SIG-M5 (cell line): ENCODE measurements at places on chromosomes 12 and 14.

- DNase-seq: no peak
Measured at GRCh38 chr12:114709112-114709511, 25.1 kb upstream of the TBX3 start.

DNA sequence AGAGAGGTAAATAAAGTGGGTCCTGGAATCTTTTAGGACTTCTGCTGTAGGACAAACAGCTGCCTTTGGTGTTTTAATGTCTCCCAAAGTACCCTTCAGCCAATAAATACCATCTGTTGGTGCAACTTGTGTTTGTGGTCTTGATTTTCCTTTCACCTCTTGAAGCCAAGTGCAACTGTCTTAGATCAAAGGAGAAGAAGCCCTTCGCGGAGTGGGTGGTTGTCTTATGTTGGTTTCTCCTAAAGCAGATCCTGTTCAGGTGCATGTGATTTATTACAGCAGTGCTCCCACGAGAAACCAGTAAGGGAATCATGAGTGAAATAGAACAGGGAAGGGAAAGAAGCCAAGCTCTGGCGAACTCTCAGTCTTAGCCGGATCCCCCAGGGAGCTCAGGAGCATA lies 27.7 kb downstream of the HRK start:
- no peak for DNase-seq

GRCh38 chr12:116551952-116552772 lies 7.0 kb upstream of the MAP1LC3B2 start:
- DNase-seq: no peak

DNA sequence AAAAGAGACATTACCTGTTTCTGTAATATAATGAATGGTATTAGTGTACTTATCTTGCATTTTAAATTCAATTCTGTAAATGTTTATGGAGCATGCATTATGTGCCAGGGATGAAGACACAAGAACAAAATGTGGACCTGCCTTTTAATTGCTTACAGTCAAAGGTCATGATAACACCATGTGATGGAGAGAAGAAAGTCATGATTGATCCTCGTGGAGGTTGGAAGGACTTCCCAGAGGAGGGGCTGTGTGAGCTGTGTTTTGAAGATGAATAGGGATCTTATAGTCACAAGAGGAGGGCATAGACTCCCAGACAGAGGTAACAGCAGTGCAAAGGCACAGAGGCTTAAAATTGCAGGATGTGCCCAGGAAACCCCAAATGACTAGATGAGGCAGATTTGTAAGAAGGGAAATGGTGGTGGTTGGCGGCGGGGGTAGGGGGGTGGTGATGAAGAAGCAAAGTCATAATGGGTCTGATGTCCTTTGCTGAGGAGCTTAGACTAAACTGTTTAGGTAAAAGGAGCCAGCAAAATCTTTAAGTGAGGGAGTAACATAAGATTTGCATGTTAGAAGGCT lies 151.5 kb downstream of the PRKCH start:
- DNase-seq: no peak

GRCh38 chr14:75854111-75854799 lies 127.5 kb downstream of the TGFB3 start:
- DNase-seq: no peak

- DNase-seq: no peak
Measured at GRCh38 chr14:81067156-81067555, 111.7 kb downstream of the TSHR start.

DNA sequence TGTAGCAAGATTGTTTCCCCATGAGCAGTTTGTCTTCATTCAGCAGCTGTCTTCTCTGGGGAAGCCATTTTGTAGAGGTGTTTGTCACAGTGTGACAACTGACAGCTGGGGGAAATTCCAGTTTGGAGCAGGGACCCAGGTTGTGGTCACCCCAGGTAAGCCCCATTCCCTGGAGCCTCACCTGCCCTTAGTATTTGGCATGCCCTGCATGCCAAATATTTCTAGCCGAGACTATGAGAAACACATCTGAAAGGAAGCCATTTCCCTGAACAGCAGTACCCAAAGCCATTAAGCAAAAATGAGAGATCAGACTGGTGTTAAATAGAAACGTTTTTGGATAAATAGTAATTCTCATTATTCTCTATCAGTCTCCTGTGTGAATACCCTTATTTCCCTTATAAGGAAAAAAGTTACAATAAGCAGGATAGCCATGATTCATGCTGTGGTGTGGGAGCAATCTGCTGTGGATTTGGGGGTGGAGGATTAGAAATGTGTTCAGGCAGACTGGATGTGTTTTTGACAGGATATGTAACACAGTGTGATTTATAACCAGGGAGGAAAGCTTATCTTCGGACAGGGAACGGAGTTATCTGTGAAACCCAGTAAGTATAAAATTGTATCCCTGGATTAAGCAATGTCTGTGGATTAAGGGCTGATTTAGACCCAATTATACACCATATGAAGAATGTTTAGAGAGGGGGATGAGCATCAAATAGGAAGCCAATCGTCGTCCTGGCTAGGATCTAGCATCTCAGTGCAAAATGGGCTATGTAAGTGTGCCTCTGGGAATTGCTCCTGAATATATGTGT lies 68.9 kb downstream of the DAD1 start:
- DNase-seq: no peak

GRCh38 chr12:69214169-69214568 lies 25.2 kb upstream of the CPSF6 start:
- no peak for DNase-seq

- no peak for DNase-seq
Measured at GRCh38 chr12:44331269-44331668, 495.4 kb downstream of the TMEM117 start.

DNA sequence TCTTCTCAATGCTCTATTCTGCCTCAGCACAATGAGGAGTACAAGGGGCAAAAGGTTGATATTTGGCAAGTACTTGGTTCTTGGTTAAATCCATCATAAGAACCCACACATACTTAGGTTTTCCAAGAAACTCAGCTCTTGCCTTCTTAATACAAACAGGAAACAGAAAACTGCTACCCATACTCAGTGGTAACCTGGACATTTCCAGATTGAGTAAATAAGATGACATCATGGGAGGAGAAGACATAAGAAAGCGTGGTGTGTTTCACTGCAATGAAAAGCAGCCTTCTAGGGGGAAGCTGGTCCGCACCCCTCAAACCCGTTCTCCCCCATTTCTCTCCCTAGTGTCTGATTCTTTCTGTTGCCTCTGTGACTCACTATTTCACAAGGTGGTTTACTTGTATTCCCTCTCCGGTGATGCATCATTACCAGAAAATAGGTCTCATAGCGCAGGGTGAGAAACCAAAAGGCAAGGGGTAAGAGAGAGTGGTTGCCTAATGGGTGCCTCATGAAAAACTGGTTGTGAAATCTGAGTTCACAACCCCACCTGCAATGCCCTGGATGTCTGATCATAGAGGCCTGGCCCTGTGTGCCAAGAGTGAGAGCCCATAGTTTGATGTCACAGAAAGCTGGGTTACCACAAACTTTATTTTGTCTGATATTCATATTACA lies 326.5 kb upstream of the TBX3 start:
- DNase-seq: no peak

DNA sequence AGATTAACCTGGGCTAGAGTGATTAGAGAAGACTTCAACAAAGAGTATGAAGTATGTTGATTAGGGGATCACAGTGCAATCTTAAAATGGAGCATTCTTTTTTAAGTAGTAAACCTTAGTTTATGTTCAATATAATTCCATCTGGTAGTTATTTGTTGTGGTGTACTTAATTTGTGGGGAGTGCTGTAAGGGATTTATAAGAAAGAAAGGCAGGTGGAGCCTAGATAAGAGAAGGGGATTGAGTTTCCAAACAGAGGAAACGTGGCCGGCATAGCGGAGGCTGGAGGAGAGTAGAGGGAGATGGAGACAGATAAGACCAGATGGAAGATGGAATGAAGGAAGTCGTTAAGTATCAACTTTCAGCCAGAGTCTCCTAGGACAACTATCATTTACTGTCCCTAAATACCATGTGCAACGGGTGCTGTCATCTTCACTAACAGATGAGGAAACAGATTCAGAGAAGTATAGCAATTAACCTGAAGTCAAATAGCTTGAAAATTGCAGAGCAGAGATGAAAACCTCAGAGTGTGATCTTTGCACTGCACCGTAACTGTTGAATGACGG lies 38.1 kb downstream of the GOLGA5 start:
- no peak for DNase-seq

GRCh38 chr12:70852416-70853150 lies 68.0 kb downstream of the PTPRR start:
- DNase-seq: no peak

- DNase-seq: no peak
Measured at GRCh38 chr14:29240066-29240465, 473.5 kb downstream of the FOXG1 start.

GRCh38 chr12:4287325-4288211 lies 14.0 kb downstream of the CCND2 start:
- DNase-seq: no peak

DNA sequence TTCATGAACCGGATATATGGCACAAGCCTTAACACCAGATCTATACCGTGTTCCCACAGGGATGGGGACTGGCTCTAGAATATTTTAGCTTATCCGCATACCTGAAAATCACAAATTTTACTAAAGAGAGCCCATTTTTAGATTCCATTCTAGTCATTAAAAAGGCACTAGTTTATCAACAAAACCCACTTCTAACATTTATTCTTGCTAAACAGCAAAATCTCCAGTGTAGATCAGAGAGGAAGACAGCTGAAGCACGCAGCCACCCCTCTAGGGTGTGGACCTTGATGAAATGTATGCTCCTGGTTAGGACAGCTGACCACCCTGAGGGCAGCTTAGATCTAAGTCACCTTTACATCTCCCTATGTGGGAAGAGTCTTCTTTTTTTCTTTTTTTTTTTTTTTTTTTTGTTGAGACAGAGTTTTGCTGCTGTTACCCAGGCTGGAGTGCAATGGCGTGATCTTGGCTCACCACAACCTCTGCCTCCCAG lies 62.4 kb downstream of the EID3 start:
- DNase-seq: no peak

DNA sequence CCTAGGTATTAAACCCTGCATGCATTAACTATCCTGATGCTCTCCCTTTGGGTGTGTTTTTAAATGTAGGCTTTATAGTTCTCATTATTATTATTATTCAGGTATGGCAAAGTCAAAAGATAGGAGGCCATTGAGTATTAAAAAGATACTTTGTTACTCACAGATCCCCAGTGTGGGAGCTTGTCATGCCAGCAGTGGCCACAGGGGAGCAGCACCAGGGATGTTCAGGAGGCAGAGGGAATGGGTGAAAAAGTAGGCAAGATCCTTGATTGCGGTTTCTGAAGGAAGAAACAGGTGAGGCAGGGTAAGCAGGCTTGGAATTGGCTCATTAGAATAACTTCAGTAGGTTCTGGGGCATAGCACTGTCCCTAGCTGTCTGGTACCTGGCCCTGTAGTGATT lies 382.2 kb downstream of the MED13L start:
- DNase-seq: no peak

DNA sequence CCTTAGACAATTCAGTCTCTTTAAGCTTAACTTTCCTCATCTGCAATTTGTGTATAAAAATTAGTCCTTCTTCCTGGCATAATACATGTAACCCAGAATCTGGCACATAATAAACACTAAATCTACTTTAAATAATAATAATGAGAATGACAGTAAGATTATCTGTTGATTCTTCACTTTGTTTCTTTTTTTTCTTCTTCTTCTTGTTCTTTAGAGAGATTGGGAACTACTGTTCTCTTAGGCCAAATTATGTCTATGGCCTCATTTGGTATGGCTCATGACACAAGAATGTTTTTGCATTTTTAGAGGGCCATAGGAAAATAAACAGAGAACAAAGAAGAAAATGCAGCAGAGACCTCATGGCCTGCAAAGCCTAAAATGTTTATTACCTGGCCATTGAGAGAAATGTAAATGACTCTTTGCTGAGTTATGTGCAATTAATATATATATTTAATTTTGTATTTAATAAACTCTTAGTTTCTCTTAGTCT lies 275.8 kb downstream of the SLC6A15 start:
- DNase-seq: no peak

GRCh38 chr12:92612611-92613010 lies 90.2 kb upstream of the PLEKHG7 start:
- DNase-seq: no peak

GRCh38 chr12:102971227-102971626 lies 13.8 kb downstream of the ASCL1 start:
- no peak for DNase-seq

GRCh38 chr14:102523200-102523568 lies 13.6 kb upstream of the ANKRD9 start:
- DNase-seq: no peak
